ENCODE measurements at places on chromosomes 11 and 22. TPM values are rescaled to one million over a fixed set of nuclear protein-coding genes. Genes with fewer than 3 reads are reported as not detected.

The OR52I1 gene
- total RNA-seq, result not detected

The MIOX gene
- 0.12 TPM for total RNA-seq

The GAB4 gene
- total RNA-seq, result not detected

The MB gene
- total RNA-seq, result 2.3 TPM

The MS4A3 gene
- not detected for total RNA-seq

The HTR3A gene
- not detected for total RNA-seq

DNA sequence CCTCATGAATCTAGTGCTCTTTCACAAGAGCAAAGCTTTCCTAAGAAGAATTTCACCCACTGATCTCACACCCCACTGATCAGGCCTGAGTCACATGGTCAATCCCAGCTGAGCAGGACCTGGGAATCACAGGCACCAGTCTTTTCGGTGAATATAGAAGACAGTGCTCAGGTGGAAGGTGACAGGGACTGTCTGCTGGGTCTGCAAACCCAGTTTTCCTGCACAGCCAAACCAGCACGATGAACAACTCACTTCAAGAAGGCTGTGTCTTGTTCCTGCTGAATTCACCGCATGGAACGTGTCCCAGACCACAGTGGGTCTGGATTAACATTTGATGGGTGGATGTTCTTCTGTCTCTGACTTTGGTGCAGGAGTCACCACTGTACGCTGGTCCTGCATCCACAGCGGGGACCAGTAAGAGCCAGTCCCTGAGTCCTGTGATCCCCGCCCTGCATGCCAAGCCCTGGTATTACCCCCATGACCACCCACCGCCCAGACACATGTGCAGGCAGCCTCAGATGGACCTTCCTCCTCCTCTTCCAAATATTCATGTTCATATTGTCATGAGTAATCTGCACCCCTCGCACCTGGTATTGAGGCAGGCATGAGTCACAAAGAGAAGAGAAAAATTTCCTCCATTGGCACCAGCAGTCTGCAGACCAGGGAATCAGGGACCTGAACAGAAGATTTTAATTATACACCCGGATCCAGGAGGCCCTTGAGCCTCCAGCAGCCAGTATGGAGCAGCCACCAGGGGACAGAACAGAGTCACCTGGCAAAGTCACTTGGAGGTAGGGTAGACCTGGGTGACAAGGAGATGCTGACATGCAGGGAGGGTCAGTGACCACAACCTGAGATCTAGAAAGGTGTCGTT lies 8.6 kb upstream of the IGLL5 start:
- DNase-seq, result no peak

GRCh38 chr11:97332271-97332670 lies 942.5 kb downstream of the JRKL start:
- DNase-seq, result no peak

DNA sequence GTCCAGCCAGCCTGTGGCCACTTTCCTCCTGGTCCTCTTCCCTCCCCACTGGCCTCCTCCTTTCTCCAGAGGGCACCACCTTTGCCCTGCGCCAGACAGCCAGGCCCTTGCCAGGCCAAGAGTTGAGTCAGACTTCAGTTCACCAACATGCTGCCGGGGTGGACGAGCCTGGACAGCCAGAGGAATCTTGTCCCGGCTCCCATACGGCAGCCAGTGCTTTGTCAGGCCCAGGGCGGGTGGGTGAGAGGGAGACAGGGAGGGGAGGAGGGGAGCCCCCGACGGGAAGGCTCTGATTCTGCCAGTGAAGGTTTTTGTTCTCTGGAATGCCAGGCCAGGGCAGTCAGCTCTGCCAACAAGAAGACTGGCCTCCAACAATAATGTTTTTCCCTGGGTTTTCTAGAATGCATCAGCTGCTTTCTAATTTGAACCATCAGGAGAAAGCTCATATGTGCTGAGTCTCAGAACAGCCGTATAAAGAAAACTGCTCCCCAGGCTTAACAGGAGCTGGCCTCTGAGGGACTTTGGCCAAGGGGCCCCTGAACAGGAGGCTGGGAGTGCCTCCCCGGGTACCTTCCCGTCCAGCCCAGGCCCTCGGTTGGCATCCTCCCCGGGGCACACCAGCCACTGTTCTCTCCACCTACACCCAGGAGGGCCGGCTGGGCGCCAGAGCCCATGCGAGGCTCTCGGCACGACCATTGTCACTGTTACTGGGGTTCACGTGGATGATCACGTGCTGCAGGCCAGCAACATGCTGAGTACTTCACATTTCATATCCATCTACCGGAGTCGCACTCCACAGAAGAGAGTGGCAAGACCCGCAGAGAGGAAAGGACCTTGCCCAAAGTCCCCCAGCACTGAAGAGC lies 28.6 kb downstream of the LIF start:
- peak; percentile 46 for DNase-seq

- no peak for DNase-seq
Measured at GRCh38 chr22:38465673-38466490, 2.0 kb upstream of the KDELR3 start.

DNA sequence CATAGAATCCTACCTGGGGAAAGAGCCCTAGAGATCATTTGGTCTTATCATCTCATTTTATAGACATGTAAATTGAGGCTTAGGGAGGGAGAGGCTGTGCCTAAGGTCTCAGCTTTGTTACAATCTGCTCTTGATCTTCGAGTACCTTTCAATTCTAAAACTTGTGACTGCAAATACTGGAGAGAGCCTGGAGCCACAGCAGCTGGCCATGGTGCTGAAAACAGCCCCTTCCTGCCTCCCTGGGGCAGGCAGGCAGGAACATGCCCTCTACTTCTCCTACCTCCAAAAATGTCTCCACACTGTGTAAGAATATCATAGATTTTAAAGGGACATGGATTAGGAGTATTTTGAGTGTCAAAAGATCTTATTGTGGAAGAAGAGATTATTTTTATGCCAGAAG lies 52.2 kb downstream of the C22orf42 start:
- DNase-seq, result no peak

GRCh38 chr11:96943970-96944369 lies 554.2 kb downstream of the JRKL start:
- DNase-seq, result no peak

GRCh38 chr11:35624316-35624715 lies 6.1 kb downstream of the FJX1 start:
- DNase-seq, result no peak

DNA sequence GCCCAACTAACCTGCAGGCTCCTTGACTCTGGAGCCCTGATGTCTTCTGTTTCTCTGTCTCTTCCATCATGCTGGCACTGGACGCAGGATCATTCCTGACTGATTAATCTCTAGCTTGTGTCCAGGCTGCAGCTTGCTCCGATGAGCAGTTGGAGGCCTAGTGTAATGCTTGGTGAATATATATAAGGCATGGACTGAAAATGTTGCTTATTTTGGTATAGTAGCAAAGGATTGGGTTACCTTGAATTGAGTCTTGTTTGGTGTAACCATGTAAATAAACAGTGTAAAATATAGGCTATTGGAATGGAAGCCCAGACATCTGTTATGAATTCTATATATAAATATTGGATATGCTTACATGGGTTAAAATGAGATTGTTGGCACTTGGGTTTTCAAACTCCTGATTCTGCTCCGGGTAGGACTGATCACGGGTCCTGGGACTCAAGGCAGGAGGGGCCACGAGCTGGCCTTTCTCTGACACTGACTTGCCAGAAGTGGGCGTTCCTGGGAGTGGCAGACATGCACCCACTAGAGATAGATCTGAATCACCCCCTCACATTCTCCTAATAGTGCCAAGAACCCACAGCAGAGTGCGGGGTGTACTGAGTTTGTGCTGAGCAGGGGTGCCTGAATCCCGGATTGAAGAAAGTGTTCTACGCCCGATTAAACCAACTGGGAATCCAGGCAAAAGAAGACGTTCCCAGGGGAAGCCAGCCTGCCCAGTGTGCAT lies 25.8 kb downstream of the LRP5 start:
- no peak for DNase-seq

DNA sequence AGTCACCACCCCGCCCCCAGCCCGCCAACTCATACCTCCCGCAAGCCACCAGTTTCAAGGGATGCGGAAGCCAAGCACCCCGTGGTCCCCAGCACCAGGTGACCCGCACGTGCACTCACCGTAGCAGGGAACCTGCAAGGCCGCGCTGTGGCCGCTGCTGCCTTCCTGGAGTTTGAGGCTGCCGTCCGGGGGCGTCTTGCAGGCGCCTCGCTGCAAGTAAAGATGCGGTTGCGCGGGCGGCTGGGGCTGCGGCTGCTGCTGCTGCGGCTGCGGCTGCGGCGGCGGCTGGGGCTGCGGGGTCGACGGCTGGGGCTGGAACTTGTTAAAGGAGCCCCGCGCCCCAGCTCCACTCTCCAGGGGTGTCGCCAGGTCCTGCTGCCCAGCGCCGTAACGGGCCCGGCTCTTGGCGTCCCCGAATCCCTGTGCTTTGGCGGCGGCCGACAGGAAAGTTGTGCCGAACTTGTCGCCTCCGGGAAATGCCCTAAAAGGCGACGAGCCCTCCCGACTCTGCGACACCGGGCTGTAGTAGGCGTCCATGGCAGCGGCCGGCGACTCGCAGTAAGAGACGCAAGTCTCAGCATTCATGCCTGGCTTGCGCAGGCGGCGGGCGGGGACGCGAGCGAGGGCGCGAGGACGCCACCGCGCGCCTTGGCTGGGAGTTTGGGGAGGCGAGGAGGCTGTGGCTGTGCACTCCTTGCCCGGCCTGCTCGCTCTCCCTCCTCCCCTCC lies at the start of gene ALX4:
ALX4 (minus strand) TSS at position 662 of the 728 bp plus-strand sequence; CDS start at position 585, 77 bp downstream.
- DNase-seq, result peak; percentile 16

DNA sequence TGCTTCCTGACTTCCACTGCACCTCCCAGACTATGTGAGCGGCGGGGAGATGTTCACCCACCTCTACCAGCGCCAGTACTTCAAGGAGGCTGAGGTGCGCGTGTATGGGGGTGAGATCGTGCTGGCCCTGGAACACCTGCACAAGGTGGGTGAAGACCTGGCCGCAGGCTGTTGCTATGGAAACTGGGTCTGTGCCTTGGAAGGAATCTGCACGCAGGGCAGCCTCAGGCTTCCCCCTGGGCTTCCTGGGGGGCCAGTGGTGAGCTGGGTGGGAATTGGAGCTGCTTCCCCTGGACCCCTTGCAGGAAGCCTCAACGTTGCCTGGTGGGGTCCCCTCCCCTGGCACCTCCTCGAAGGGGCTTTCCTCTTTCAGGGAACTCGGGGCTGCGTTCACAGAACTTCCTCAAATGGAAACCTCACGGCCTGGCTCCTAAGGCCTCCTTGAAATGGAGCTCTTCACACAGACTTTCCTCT lies 1.5 kb downstream of the RPS6KA4 start:
- DNase-seq, result no peak

DNA sequence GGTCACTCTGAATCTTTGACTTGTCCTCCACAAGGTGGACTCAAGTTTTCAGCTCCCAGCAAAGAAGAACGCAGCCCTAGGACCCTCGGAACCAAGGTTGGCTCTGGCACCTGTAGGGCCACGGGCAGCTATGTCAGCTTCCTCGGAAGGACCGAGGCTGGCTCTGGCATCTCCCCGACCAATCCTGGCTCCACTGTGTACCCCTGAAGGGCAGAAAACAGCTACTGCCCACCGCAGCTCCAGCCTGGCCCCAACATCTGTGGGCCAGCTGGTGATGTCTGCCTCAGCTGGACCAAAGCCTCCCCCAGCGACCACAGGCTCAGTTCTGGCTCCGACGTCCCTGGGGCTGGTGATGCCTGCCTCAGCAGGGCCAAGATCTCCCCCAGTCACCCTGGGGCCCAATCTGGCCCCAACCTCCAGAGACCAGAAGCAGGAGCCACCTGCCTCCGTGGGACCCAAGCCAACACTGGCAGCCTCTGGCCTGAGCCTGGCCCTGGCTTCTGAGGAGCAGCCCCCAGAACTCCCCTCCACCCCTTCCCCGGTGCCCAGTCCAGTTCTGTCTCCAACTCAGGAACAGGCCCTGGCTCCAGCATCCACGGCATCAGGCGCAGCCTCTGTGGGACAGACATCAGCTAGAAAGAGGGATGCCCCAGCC lies 2.2 kb downstream of the INPP5J start:
- DNase-seq, result peak; percentile 26

GRCh38 chr11:116312570-116313391 lies 460.0 kb downstream of the BUD13 start:
- DNase-seq, result peak; percentile 88

GRCh38 chr11:8055836-8056526 lies 25.0 kb upstream of the TUB start:
- DNase-seq, result no peak

DNA sequence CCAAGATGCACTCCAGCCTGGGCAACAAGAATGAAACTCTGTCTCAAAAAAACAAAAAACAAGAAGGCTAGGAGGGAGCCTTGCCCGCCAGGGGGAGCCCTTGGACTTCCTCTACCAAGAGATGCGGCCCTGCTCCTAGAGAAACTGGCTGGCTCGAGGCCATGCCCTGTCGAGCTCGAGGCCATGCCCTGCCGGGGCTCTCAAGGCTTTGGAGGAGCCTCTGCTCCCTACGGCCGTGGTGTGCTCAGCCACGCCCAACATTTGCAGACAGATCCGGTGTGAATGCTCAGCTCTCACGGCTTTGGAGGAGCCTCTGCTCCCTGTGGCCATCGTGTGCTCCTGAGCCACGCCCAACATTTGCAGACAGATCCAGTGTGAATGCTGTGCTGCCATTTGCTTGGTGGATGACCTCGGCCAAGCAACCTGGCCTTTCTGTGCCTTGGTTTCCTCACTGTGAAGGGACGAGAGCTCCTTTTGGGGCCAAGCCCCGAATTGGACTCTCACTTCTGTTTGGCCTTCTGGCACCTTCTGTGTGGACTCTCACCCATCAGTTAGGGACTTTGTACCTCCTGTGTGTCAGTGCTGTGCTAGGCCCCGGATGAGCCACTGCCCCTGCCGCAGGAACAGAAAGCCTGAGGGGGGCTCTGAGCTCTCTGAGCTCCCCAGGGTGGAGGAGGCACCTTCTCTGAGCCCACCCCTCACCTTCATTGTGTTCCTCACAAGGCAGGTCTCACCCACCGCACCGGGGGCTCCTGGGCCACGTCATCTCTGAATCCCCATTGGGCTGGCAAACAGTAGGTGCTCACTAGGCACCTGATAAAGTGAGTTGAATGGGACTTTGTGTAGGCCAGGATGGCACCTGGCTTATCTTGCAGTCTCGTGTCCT lies 14.1 kb downstream of the C11orf24 start:
- peak; percentile 90 for DNase-seq

DNA sequence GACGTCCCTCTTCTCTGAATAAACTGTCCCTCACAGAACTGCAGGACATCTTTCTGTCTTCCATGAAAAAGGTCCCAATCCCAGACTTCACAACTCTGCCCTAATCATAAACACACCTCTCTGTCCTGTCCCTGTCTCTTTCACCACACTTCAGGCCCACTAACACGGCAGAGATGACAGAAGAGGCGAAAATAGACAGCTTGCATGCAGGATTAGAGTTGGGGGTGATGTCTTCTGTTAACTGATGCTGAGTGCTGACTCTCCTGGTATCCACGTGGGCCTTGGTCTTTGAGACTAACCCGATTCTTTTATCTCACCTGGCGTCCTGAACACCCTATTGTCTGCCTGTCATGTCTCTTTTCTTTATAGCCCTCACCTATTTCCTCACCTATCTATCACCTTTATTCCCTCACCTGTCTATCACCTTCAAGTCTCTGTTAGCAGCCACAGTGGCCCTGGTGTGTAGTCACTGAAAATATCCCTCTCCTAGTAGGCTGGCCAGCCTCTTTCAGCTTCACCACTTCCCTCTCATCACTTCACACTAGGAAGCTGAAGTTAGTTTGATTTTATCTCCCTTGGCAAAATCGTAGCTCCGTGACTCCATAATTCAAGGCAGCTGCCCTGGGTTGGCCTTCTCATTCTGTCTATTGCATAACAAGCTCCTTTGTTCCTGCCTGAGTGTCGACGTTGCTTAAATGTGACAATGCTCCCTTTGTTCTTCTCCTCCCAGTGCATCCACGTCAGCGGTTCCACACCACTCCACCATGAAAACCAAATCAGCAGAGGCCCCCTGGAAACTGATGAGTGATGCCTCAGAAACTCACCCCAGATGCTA lies 30.6 kb upstream of the DRD2 start:
- peak; percentile 100 for DNase-seq

GRCh38 chr22:19134874-19135273 lies 3.8 kb downstream of the TSSK2 start:
- DNase-seq, result no peak

Data from RPMI7951 (cell line).